ENCODE measurements at places on chromosomes 4 and X. TPM values are rescaled to one million over a fixed set of nuclear protein-coding genes. Genes with fewer than 3 reads are reported as not detected.

UGT2B10 gene
- total RNA-seq = not detected

USP27X gene
- 4.2 TPM for total RNA-seq

PQBP1 gene
- total RNA-seq = 94.0 TPM

GPC3 gene
- not detected for total RNA-seq

POLA1 gene
- total RNA-seq = 11.2 TPM

NAP1L3 gene
- total RNA-seq = 0.25 TPM
